Upper lobe of right lung (tissue), 1 donor: ENCODE measurements at places on chromosomes 12 and 14.

DNA sequence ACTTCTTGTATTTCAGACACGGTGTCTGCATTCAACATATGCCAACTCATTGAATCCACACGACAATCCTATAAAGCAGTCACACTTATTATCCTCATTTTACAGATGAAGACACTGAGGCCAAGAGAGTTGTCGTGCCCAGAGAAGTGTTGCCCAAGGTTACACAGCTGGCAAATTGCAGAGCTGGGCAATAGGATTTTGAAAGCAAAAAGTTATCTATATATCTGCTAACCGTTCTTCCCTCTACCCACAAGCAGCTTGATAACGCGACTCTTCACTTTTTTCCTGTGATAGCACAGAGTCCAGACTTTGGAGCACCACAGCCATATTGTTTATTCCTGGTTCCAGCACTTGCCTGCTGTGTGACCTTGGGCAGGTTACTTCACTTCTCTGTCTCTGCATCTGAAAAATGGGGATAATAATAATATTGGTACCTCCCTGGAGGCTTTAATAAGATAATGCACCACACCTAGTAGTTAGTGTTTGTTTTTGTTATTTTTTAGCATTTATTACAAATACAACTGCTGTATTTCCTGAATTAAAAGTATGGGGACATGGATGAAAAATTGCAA, 82.2 kb downstream of the CHST11 start:
- DNase-seq, result no peak

DNA sequence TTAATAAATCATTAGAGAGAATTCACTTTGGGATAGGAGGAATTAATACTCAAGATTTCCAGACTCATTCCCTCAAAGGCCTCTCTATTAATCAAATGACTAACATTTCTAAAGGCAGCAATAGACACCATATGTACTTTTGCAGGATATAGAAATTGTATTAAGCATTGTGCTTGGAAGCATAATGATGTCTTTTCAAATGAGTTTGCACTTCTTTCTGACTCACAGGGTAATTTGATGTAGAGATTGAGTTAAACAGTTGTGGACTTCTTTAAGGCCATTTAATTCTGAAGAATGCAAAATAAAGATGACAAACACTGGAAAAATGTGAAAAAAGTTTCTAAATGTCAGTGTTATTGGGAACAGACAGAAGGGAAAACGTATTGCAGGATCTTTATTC, 63.4 kb upstream of the CSRP2 start:
- no peak for DNase-seq

DNA sequence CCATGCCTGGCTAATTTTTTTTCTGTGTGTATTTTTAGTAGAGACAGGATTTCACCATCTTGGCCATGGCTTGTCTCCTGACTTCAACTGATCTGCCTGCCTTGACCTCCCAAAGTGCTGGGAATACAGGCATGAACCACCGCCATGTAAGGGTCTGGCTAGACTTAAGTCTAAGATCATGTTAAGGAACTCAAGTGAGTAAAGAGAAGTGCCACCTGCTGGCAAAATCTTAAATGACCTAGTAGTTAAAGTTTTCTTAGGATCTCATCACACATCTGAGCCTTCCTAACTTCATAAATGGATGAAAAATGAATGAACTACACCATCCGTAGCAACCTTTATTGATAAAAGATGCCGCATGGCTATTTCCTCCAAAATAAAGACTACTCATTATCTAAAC, 1.7 kb upstream of the C12orf56 start:
- DNase-seq, result no peak

DNA sequence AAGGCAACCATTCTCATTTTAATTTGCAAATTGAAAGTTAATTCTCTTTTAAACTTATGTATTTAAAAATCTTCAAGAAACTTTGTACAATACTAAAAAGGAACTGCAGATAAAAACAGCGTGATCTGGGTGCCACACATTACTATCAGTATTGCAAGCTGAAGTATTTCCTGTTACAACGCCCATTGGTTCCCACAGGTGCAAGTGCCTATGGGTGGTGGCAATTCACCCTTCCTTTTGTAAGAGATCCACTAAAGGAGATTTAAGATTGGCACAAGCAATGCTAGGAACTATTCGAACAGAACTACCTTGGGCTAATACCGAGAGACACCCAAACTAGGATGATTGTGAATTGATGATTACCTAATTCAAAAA, 13.2 kb downstream of the TAOK3 start:
- no peak for DNase-seq

DNA sequence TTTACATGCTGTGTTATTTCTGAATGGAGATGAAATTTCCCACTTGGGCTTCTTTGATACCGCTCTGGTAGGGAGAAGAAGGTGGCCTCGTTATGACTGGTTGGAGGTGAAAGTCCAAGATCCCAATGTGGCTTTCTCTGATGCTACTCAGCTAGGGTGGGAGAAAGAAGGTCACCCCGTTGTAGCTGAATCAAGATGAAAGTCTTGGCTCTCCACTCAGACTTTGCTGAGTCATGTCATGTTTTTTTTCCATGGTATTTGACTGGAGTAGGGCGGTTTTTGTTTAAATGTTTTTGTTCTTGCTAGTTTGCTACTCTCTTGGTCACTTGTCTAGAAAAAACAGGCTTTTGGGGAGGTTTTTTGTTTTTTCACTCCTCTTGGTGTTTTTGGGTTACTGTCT, 2.4 kb upstream of the PDE6H start:
- DNase-seq, result no peak

GRCh38 chr12:30012816-30013450, 229.2 kb upstream of the TMTC1 start:
- no peak for DNase-seq

- DNase-seq, result no peak
These were observed 43.2 kb downstream of the CALM1 start for GRCh38 chr14:90440021-90440451.

DNA sequence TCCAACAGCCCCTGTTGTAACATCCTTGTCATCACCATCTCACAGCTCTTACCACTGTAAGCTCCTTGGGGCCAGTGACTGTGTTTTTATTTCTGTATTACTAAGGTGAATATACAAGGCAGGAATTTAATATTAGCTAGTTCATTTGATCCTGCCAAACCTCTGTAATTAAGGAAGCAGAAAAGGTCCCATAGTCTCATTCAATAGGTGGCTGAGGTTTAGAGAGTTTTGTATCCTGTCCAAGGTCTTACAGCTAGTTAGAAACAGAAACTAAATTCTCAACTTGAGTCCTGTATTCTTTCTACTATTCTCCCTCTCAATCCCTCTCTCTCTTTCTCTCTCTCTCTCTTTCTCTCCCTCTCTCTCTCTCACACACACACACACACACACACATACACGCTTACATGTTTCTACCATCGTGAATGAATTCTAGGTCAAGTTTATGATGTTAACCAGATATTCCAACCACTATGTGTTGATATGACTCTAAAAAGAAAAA, 543 bp upstream of the GLIPR1 start:
- no peak for DNase-seq

GRCh38 chr12:128534906-128535305, 267.9 kb downstream of the TMEM132C start:
- DNase-seq, result no peak

DNA sequence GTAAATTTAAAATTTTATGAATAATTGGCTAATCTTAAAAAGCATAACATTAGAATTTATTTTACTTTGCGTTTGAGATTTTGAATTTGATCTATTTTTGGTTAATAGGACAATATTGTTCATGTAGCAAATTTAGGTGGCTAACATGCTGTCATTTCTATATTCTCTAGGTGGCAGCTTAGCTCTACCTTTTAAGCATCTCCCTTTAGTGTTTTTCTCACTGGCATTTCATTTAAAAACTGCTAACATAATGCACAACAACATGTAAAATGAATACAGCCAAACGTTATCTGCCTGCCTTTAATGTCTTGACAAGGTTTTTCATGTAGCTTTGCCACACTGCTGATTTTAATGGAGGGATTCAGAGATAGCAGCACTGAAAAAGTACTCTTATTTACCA, 272.4 kb upstream of the FBXO33 start:
- DNase-seq, result no peak

GRCh38 chr14:92959189-92959531, 36.2 kb downstream of the CHGA start:
- DNase-seq, result no peak

GRCh38 chr12:52984136-52984535, 22.1 kb upstream of the EIF4B start:
- no peak for DNase-seq

DNA sequence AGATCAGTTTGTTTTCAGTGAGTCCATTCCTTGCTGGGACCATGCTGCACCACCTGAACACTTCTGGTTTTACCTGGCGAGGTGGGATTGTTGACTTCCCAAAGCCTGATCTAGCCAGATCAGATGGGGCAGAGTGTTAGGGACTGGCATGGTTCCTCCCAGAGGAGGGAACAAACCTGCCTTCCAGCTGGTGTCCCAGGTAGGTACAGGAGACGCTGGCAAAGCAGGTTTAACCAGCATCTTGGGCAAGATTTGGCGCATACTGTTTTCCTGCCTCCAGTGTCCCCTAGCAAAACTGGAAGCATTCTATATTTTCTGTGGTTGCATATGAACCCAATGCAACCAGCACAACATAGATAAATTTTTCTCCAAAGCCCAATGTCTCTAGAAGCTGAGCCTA, 14.6 kb upstream of the FOS start:
- DNase-seq, result peak; percentile 26

- DNase-seq, result no peak
These were observed 35.7 kb downstream of the CNTN1 start for GRCh38 chr12:40727774-40728483.

DNA sequence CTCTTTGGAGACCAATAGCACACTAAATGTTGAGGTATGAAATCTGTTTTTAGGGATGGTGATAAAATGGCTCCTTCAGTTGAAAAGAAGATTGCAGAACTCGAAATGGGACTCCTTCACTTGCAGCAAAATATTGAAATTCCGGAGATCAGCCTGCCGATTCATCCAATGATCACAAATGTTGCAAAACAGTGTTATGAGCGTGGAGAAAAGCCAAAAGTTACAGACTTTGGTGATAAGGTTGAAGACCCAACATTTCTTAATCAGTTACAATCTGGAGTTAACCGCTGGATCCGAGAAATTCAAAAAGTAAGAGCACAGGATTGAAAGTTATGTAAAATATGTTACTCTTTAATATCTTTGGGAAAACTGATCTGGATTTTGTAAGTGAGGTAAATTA, 15.3 kb downstream of the DYNC1H1 start:
- DNase-seq, result no peak

- no peak for DNase-seq
These were observed 753 bp downstream of the CSRNP2 start for GRCh38 chr12:51082561-51083125.

DNA sequence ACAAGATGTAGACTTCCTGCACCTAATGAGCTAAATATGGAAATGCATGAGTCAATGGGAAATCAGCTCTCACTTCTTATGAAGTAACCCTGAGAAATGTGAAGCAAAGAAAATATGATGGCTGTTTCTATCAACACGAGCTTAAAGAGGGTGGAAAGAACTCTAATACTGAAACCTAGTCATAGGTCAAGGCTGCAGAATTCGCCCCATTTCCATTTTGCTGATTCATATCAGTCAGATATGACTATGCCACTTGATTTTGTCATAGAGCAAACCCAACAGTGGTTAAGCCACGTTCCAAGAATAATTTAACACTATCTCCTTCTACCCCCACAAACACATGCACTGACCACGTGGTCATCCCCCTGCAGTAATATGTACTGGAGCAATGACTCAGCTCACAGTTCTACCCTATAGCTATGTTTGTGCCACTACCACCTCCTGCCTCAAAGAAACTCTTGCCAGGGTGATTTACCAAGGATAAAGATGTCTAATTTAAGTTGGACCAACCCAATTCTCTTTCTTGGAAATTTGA, 157.5 kb downstream of the TMTC3 start:
- DNase-seq, result no peak

DNA sequence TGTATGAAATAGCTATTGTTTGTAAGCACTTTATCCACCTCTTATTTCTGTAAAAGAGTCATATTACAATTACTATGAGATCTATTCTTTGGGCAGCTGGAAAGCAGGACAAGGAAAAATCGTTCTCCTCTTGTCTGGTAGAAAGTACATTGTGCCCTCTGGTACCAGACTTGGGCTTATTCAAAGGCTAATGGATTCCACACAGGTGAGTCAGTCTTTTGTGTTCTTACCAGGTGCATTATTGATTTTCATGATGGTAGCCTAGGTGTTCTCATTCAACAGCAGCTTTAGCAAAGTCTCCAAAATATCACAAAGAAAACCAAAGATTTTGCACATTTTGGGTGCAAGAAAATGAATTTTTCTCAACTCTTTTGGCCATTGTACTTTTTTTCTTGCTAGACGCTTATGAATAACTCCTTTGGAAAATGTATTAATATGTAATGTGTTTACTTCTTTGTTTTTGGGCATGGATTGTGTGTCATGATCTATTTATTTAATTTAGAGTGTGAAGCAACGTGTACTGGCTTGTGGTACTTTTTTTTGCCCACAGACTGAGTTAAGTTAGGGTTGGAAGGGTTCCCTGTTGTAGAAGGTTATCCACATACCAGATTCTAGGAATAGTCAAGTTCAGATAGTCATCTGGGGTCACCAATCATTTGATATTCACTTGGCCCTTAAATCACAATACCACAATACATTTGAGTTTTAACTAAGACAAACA, 26.2 kb downstream of the MNAT1 start:
- no peak for DNase-seq

DNA sequence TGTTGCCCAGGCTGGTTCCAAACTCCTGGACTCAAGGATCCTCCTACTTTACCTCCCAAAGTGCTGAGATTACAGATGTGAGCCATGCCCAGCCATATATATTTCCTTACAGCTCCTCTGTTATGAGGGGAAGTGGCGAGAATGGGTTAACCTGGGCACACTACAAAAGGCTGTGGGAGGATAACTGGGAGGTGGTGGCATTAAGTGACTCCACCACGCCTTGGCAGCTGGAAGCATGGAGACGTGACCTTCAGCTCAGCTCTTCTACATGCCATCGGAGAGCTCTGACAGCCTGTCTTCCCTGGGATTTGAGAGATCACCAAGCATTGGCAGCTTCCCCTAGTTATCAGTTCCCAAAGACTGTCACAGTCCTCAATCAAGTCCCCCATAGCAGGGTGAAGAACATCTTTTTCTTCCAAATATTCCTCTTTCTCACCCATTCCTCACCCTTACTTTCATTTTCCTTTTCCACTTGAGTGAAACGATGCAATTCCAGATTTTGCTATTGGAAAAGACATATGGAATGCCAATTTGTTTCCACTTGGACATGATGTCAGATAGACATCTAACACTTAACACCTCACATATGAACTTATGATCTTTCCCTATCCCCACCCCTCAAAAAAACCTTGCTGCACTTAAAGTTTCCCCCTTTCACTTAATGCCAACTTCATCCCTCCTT, 48.5 kb downstream of the PHLDA1 start:
- DNase-seq, result no peak

DNA sequence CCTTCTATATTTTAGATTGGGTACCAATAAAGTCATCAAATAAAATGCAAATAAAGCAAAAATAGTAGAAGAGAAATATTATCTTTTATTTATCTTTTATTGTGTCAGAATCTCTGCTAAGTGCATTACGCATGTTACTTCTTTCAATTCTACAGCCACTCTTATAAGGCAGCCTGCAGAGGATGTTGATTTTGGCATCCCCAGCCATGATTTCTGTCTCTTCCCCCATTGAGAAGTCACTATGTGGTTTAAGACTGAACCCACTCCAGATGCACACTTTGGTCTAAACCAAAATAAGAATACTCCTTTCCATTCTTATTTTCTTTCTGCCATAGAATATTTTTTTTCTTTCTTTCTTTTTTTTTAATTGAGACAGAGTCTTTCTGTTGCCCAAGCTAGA, 56.0 kb upstream of the ACSS3 start:
- no peak for DNase-seq
